ENCODE measurements at places on chromosomes 4 and X.

DNA sequence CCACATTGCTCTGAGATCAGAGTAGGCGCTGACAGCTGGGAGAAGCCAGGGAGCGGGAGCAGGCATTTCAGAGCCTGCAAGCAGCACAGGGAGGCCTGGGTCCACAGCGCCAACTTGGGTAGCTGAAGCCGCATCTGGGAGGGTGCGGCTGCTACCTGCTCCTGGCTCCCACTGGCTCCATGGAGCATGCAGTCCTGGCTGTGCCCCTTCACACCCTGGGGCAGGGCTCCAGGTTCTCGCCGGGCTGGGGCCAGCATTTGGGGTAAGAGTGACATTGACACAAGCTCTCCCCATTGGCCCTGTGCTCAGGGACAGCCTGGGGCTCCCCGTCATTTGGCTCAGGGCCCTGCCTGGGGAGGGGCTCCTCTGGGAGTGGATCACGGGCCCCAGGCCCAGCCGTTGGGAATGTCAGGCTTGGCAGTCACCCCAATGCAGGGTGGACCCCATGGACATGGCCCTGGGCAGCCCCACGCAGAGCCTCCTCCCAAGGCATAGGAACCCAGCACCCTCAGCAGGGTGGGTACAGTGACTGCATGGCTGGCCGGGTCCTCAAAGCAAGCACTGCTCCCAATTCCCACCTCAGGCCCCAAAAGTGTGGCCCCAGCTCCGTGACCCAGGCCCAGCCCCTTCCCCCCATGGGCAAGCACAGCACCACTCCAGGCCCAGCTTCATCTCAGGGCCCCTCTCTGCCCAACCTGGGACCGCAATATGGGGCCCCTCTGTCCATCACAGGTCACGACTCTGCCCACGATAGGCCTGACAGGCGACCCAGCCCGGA lies 82.4 kb downstream of the PRDM5 start:
- no peak for DNase-seq

- peak; percentile 22 for DNase-seq
Observed at GRCh38 chr4:147318586-147318985, 162.3 kb upstream of the EDNRA start.

DNA sequence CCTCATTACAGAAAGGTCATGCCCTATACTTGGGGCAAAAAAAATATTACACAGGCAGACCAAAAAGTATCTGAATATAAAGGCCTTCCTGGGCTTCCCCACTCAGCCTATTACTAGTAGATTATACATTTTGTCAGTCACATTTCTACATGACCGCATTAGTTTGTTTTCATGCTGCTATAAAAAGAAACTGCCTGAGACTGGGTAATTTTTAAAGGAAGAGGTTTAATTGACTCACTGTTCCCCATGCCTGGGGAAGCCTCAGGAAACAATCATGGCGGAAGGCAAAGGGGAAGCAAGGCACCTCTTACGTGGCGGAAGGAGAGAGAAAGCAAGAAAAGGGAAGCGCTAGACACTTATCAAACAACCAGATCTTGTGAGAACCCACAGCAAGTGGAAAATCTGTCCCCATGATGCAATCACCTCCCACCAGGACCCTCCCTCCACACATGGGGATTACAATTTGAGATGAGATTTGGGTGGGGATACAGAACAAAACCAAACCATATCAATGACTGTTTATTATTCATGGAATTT lies 1312.0 kb downstream of the PCDH7 start:
- no peak for DNase-seq

GRCh38 chr4:173794662-173795061 lies 264.6 kb upstream of the HAND2 start:
- peak; percentile 37 for DNase-seq

- DNase-seq = no peak
Observed at GRCh38 chr4:22090661-22091351, 142.2 kb upstream of the KCNIP4 start.

DNA sequence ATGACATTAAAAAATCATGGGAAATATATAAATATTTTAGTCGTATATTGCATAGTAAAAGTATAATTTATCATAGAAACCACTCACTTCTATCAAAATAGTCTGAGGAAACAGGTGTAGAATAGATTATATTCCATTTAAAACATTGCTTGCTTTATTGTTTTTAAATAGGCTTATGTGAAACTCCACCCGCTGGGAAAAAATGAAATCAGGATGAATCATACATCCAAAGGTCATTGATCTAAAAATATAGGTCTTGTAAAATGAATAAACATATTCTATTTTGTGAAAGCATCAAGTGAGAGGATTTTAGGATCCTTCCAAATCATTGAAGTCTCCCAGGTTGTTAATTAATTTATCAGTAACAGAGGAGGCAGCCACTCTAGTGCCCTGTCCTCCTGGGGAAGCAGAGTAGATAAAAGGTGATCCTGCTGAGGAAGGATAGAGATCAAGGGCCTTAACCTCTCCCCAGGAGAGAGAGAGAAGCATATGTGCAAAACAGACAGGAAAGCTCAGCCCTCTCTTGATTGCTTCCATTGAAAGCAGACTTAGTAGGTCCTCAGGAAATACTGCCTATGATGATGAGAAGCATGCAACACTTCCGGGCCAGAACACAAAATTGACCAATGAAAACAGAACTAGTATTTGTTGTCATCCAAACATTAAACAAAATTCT lies 96.8 kb upstream of the MAP9 start:
- no peak for DNase-seq

GRCh38 chr4:92825791-92826190 lies 522.0 kb downstream of the GRID2 start:
- no peak for DNase-seq

DNA sequence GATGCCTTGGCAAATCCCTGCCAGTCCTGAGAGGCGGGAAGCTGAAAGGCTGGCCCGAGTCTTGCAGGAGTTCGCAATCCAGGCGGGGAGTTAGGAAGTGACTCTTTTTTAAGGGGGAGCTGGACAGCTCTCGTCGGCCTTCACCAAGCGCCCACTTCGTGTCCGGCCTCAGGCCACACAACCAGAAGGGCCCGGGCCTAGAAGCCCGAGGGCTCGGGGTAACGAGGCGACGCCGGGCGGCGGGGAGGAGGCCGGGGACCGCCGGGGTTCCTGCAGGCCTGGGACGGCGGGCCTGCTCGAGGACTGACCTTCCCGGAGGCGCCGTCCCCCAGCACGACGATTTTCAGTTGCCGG lies 395 bp downstream of the RAB28 start:
- DNase-seq = peak; percentile 57
